Urinary bladder (tissue), 4 donors: ENCODE measurements at places on chromosomes 2 and 18. TPM values are rescaled to one million over a fixed set of nuclear protein-coding genes. Genes with fewer than 3 reads are reported as not detected.

Gene TMEM18
- 22.2 TPM for total RNA-seq

Gene RBFA
- 33.3 TPM for total RNA-seq

Gene MYCN
- total RNA-seq, result 3.3 TPM

Gene SLC30A3
- 0.53 TPM for total RNA-seq

Gene ITGA6
- total RNA-seq, result 171 TPM

Gene BUB1
- 32.4 TPM for total RNA-seq

Gene SLC40A1
- total RNA-seq, result 151 TPM

Gene UPP2
- total RNA-seq, result 0.16 TPM

Gene CNOT11
- total RNA-seq, result 21.8 TPM

Gene MYO7B
- 0.11 TPM for total RNA-seq

Gene TRIM54
- 2.6 TPM for total RNA-seq

Gene CDCA7
- 10.1 TPM for total RNA-seq

Gene SPATA3
- total RNA-seq, result not detected

Gene CACNB4
- 33.9 TPM for total RNA-seq

Gene PREPL
- total RNA-seq, result 104 TPM

Gene M1AP
- 0.21 TPM for total RNA-seq
